H1 (cell line): ENCODE measurements at places on chromosomes 3 and 15.

DNA sequence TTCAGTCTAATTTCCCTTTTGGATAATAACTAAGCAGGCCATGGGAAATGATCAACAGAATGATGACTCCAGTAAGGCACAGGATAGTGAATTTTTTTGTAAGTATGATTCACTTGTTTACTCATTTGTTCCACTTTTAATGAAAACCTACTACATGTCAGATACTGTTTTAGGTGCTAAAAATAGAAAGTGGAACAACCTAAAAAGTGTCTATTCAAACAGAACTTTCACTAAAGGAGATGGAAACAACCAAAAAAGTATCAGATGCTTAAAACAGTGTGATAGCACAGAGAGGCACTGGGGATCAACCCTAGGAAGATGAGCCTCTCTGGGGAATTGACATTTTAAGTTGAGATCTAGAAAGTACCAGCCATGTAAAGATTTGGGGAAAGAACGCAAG, 11.1 kb downstream of the RYK start:
- DNase-seq, result no peak

GRCh38 chr3:10697918-10698317, 118.1 kb upstream of the SLC6A11 start:
- no peak for DNase-seq

GRCh38 chr3:195071011-195071728, 199.8 kb downstream of the XXYLT1 start:
- DNase-seq, result no peak

- no peak for DNase-seq
These were observed 45.2 kb downstream of the RYK start for GRCh38 chr3:134205451-134205850.

DNA sequence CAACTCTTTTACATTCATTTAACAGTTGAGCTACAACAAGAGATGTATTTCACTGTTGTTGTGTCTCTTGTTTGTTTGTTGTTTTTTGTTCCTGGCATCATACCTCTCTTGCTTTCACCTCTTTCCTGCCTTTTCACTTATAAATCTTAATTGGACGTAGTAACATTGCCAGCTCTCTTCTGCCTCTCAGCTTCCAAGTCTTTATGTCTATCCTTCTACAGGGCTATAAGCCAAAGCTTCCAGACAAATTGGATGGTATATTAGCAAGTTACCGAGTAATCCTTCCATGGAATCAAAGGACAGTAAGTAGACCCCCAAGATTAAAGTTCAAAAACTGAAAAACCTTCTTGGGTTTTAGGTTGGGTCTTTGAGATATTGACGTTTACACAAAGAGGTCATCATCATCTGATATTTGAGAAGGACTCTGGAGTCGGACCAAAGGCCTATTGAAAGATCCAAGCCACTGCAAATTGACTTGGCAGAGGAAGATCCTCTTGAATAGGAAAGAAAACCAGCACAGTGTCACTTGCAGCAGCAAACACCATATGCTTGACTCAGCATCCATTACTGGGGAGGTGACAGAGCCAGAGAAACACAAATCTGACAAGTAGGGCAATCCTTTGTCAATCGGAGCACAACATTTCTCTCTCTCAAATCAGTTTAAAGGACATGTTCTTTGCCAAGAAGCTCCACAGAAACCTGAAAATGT, 648.5 kb upstream of the NR2F2 start:
- no peak for DNase-seq

DNA sequence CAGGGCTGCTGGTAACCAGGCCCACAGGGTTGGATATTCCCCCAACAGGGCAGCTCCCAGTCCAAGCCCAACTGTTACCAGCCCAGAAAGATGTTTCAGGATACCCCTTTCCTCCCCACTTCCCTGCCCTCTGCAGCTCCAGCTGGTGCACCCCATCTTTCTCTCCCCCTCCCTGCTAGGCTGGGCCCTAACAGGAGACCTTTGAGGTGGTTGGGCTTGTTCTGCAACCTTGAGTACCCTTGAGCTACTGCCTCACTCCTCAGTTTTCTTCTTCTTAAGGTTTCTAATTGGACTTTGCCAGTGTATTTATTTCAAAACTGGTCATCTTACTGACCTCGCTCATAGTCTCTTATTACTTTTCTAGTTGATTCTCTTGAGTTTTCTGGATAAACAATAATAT, 16.9 kb upstream of the INSYN1 start:
- no peak for DNase-seq

- no peak for DNase-seq
These were observed 36.9 kb downstream of the LIMD1 start for GRCh38 chr3:45631486-45631885.

GRCh38 chr15:66711862-66712261, 9.8 kb downstream of the SMAD6 start:
- no peak for DNase-seq

- DNase-seq, result no peak
These were observed 21.9 kb upstream of the EHD4 start for GRCh38 chr15:41994171-41994650.

DNA sequence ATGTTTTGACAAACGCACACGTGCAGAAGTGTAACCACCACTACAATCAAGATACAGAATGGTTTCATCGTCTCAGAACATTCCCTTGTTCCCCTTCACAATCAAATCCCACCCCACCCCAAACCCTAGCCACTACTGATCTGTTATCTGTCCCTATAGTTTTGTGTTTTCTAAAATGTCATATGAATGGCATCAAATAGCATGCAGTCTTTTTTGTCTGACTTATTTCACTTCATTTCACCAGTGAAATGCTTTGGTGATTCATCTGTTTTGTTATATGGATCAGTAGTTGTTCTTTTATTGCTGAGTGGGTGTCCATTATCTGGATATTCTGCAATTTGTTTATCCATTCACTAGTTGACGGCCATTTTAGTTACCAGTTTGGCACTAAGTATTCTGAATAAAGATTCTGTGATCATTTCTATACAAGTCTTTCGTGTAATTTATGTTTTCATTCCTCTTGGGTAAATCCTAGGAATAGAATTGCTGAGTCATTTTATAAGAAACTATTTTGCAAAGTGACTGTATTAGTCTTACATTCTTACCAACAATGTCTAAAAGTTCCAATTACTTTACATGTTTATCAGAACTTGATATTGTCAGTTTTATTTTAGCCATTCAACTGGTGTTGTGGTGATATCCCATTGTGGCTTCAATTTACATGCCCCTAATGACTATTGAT, 232.8 kb downstream of the CLSTN2 start:
- no peak for DNase-seq

- no peak for DNase-seq
These were observed 20.2 kb upstream of the GPX1 start for GRCh38 chr3:49378249-49378895.

DNA sequence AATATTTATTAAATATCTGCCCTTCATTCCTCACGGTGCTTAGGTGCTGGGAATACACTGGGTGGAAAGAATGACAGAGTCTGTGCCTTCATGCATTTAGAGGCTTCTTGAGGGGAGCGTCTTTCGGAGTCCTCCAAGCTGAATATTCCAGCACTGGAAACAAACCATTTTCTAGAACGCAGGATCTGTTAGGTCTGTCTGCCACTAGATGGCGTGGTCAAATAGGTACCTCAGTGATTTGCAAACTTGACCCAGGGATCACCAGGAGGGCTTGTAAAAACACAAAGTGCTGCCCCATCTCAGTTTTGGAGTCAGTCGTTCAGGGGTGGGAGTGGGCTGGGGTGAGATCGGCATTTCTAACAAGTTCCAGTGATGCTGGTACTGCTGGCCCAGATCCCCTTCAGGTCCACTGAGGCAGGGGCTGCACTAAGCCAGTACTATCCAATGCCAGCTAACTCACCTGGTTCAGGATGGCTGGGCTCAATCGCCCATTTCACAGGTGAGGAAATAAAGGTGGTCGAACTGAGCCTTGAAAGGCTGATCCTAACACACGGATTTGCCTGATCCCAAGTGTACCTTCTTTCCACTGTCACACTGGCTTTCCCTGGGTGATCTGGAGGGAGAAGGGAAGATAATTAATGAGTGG, 14.8 kb downstream of the ARNT2 start:
- no peak for DNase-seq

- DNase-seq, result no peak
These were observed 321.4 kb upstream of the GBE1 start for GRCh38 chr3:82082796-82083195.

- DNase-seq, result no peak
These were observed 44.6 kb downstream of the SNRK start for GRCh38 chr3:43330981-43331380.

DNA sequence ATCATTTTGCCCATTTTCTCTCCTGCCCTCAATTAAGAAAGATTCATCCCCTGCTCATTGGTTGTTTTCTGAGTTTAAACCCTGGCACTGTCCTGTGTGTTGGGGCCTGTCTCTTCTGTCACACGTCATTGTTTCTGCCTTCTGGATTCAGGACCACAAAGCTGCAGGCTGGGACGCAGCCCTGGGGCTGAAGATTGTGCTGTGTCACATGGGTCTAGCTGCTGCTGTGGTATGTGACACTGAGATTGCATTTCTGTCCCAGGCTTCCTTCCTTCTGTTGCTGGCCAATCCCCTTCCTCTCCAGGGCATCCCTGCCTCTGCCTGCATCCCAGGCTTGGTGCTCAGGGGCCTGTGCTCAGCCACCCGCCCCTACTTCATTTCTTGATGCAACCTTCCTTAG, 28.9 kb downstream of the INSYN1 start:
- no peak for DNase-seq

DNA sequence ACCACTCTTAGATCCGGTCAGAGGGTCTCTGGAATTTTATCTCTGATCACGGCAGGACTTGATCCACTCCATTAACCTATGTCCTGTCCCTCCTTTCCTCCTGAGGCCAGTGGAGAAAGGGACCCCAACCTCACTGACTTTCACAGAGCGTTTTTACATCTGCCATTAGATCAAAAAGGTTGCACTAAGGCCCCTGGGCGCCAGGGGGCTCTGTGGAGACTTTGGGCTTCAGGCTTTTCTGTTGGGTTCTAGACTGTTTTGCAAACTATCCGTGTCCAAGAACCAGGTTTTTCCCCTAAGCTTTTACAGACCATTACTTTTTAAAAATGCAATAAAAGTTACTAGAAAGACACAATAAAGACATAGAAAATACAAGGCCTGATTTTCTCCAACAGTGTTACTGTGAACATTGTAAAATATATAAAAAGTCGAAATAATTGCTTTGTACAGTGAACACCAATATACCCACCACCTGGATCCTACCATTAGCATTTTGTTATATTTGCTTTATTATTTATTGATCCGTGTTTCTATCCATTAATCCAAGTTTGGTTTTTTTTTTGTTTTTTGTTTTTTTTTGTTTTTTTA, 159.7 kb downstream of the POLR2M start:
- DNase-seq, result peak; percentile 38

DNA sequence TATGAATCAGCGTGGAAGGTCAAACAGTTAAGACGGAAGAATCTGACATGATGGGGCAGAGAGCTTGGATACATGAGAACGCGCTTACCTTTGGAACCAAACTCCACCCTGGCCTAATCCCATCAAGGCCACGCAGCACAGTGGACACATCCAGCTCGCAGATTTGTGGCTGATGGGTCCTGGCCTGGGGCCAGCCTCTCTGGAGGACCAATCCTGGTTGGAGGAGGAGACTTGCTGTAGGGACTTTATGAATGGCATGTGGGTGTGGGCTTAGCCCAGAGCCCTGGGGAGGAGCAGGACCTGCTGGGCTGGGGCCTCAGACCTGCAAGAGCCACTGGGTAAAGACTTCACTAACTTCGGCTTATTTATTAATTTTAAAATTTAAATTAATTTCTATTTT, 73.4 kb upstream of the ANKRD34C start:
- no peak for DNase-seq
